WTC11 (cell line): ENCODE measurements at places on chromosomes 7 and 10.

DNA sequence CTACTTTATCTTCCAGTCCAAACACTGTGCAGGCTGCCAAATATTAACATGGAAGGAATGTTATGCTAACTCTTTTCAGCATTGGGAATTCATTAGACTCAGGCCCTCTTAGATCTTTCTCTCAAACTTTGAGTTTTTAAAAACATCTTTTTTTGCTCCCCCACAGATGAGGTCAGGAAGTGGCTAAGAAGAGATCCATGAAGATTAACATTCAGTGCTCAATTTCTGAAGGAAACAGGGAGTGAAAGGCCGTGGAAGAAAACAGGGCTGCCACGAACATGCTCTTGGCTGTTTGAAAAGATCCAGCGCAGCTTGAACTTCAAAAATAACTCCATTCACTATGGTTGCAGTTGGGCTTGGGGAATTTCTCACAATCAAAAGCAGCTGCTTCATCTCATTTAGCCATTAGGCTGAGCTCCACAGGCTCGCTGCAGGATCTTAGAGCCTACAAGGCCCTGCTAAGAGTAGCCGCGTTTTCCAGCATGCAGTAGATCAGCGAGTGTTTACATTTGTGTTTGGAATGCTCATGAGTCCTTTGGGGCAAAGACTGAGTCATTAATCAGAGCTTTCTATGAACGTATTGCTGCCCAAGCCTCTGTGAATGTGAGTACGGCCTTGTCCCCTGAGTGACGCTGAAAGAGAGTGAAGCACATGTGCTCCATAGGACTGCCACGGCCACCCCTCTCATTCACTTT is 41.2 kb upstream of the TNS3 start:
- DNase-seq = no peak

DNA sequence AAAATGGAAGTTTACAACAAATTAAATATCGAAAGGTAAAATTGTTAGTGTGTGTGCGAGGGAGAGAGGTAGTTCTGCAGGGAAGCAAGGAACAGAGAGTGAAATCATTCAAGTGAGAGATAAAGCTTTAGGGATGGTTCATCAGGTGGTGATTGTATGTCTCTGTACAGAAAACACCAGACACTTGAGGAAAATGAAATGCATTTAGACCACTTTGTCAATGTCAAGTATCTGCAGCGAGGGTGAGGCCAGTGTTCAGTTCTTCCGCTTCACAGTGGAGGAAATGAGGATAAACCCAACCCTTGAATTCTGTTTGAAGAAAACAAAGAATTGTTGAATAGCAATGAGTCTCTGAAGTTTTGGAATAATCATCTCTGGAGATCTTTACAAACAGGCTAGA is 14.4 kb upstream of the ITGB1 start:
- no peak for DNase-seq

GRCh38 chr10:132056663-132057062 is 9.1 kb upstream of the JAKMIP3 start:
- no peak for DNase-seq

- DNase-seq = no peak
Observed at GRCh38 chr7:10706875-10707493, 266.7 kb upstream of the PHF14 start.

DNA sequence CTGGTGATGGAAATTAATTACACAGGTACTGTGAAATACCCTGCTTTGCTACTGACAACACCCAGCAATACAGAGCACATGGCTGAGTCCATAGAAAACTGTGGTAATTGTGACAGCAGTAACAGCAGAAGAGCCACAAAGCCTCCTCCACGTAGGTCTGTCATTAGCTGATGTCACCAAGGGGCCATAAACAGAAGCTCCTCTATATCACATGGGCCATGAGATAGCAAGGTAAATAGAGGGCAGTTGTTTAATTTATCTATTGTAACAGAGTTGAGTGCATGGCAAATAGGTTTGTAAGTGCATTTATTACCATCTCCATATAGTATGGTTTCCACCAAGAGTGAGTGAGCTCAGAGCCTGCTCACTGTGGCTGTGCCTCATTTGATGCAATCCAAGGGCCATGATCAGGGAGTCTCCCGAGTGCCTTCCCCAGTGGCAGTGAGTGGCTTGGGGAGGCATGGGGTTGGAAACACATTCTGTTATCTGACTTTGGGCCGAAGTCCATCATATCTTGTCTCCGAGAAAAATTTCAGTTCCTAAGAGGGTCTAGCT is 281.2 kb downstream of the SKAP2 start:
- DNase-seq = no peak

GRCh38 chr7:51060536-51060935 is 256.1 kb downstream of the COBL start:
- DNase-seq = no peak

- DNase-seq = no peak
Observed at GRCh38 chr7:83161186-83161585, 1.5 kb downstream of the PCLO start.

DNA sequence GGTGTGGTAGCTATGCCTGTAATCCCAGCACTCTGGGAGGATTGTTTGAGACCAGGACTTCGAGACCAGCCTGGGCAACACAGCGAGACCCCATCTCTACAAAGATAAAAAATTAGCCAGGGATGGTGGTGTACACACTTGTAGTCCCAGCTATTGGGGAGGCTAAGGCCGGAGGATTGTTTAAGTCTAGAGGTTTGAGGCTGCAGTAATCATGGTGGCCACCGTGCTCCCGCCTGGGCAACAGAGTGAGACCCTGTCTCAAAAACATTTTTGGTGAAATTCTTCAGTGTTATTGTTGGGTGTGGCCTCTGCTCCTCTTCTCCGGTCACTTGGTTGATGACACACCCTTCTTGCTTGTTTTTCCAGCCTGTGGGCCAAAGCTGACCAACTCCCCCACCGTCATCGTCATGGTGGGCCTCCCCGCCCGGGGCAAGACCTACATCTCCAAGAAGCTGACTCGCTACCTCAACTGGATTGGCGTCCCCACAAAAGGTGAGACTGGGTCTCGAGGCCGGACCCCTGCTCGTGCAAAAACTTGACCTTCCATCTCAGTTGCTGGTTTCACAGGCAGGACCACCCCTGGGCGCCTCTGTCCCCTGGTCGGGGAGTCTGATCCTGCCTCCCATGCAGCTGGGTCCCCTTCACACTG is 10.6 kb downstream of the PFKFB3 start:
- DNase-seq = no peak

DNA sequence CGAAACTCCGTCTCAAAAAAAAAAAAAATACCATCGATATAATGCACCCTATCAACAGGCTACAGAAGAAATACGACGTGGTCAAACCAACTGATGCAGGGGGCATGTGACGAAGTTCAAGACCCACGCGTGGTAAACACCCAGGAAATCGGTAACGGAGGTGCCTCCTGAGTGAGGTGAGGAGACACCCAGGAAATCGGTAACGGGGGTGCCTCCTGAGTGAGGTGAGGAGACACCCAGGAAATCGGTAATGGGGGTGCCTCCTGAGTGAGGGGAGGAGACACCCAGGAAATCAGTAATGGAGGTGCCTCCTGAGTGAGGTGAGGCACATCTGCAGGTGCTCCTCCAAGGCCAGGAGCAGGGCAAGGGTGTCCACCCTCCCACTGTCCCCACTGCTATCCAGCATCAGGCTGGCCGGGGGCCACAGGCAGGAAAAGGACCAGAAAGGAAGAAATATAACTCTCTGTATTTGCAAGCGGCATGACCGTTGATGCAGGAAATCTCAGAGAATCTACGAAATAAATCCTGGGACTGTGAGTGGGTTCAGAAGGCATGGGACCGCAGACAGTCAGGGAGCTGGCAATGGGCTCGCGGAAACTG is 10.7 kb upstream of the GPR146 start:
- DNase-seq = no peak

- DNase-seq = no peak
Observed at GRCh38 chr7:18419456-18419855, 76.1 kb upstream of the HDAC9 start.

DNA sequence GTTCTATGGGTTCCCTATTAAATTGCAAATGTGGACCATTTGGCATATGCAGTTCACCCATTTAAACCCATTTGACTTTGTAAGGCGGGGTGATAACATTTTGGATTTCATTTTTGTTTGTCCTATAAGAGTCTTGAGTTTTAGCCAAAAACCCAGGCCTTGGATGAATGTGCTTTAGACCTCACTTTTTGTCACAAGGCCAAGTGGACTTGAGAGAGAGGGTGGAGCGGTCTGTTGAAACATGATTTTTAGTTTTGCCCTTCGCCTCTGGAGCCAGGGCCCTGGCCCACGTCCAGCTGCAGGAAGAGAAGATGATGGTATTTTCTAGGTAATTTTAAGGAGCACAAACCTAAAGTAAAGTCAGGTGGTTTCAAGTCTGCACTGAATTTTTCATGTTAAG is 260.1 kb downstream of the SLC25A13 start:
- DNase-seq = no peak

- no peak for DNase-seq
Observed at GRCh38 chr10:82440775-82441174, 565.8 kb downstream of the NRG3 start.

- no peak for DNase-seq
Observed at GRCh38 chr7:74202841-74203556, 6.8 kb upstream of the LAT2 start.

DNA sequence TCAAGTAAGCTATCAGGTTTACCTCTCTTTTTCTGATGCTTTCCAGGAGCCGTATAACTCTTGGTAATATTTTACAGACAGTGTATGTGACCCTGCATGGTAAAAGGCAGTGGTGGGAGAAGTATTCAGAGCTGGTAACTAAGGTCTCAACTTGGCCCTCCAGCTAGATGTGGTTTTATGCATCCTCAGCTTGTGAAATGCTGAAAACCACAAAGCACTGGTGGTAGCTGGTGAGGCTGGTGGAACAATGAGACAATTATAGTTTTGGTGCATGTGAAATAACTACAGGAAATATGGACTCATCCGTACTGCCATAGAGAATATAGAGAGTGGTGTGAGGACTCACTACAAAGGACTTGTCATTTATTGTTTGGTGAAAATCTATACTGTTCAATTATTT is 383.0 kb upstream of the PCDH15 start:
- no peak for DNase-seq
